ENCODE measurements at places on chromosomes 16 and 17.

DNA sequence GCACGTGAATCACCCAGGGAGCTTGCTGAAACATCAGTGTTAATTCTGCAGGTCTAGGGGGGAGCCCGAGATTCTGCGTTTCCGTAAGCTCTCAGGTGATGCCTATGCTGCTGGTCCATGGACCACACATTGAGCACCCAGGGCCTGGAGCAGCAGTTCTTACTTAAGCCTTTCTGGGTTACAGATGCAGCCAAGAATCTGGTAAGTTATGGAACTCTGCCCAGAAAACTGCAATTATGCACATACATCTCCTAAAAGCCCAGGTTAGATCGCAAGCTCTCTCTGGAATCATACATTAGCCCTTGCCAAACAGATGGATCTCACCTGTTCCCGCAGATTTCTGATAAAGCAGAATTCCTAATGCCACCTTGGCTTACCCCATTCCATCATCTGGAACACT, 265.9 kb upstream of the SALL1 start:
- no peak for DNase-seq

- no peak for DNase-seq
Observed at GRCh38 chr17:72860778-72861177, 231.7 kb downstream of the SLC39A11 start.

GRCh38 chr17:76572201-76572910, 13.3 kb downstream of the ST6GALNAC2 start:
- no peak for DNase-seq

- no peak for DNase-seq
Observed at GRCh38 chr17:74196541-74197317, 6.7 kb upstream of the RPL38 start.

DNA sequence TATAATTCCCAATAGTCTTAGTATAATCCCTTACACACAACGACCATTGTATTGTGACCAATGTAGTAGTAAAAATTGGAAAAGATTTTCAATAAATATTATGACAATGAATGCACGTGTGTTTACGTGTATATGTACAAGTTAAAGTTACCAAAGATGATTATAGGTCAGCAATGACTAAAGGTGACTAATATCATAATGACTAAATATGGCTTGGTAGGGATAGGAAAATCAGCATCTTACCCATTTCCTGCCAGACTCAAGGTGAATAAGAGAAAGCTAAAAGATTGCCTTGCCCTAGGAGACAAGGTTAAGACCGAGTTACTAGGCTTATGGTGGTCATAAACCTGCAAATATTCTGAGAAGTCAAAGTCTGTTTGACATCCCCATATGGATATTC, 34.4 kb downstream of the CPD start:
- no peak for DNase-seq

GRCh38 chr16:73062001-73062616, 14.2 kb upstream of the ZFHX3 start:
- no peak for DNase-seq

GRCh38 chr17:6286233-6286632, 148.7 kb downstream of the AIPL1 start:
- DNase-seq, result no peak

DNA sequence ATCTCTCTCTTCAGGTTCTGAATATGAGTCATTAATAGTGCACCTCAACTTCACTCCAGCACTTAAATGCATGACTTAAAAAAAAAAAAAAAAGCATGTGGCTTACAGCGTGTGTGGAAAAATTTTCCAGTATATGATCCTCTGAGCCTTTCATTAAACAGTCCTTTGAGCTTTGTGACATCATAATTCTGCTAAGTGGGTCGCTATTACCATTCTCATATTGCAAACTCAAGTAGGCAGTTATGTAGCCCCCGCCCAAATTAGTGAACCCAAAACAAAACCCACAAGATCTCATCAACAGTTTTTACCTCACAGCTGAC, 672 bp downstream of the CMTR2 start:
- DNase-seq, result no peak

GRCh38 chr16:48054881-48055601, 100.8 kb downstream of the ABCC12 start:
- DNase-seq, result peak; percentile 36

DNA sequence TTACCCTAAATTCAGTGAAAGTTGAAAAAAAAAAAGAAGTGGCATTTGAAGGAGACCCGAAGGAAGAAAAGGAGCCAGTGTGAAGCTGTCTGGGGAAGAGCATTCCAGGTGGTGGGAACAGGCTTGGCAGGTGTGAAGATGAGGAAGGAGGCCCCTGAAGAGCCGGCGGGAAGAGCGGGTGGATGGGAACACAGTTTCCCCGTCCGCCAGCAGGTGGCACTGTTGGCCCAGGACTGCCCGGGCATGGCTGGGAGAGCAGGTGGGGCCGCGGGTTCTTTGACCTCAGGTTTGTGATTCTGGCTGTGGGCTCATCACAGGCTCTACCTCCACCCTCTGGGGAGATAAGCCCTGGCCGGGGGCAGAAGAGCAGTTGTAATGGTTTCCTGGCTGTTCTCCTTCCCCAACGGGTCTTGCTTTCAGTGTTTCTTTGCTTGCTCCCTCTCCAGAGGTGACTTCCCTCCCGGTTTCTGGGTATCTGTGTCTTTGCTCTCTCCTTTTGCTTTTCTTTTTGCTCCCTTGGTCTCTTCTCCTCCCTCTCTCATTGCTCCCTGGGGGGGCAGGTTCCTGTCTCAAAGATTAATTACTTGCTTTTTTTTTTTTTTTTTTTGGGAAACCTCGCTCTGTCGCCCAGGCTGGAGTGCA, 32.3 kb downstream of the RAP1GAP2 start:
- DNase-seq, result no peak

DNA sequence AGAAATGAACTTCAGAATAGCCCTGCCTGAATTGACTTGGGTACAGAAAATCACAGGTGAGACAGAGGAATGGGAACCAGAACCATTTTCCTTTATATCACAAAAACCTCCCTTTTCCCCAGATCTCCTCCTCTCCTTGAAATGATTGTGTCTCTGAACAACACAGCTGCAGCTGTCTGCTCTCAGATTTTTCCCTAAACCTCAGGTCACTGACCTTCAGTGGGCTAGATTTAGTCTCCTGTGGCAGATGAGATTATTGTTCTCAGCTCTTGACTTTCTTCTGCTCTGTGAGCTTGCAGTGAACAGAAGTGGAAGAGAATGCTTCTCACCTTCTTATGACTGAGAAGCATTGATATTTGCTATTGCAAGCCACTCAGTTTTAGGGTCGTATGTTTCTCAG, 92.3 kb upstream of the FAM20A start:
- no peak for DNase-seq

DNA sequence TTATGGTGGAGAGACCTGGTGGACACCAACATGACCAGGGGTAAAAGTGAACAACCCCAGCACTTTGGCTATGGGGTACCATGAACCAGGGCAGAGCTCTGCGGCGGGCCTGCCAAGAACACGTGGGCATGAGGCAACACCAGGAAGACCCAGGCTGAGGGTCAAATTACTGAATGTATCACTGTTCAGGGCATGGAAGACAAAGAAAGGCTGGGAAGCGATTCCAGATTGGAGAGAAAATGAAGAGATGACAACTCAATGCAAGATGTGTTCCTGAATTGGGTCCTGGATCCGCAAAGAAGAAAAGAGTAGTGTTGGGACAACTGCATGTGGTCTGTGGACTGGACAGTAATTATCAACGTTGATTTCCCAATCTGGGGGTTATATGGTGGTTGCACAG, 19.8 kb downstream of the SPHK1 start:
- DNase-seq, result no peak

GRCh38 chr16:1028056-1028455, 44.5 kb upstream of the SSTR5 start:
- no peak for DNase-seq

DNA sequence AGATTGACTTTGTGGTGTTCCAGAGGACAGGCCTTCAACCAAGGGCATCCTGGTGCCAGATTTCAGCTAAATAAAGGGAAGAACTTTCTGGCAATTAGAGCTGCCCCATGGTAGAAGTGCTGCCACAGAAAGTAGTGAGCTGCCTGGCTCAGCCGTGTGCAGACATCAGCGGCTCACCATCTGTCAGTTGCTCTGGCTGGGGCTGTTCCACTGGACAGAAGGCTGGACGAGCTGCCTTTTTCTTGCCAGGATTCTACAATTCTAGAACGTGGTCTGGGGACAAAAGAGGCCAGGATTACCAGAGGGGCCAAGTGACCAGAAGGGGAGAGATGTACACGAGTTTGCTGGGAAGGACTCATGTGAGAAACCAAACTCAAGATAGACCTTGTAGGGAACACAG, 107.0 kb upstream of the RPL38 start:
- DNase-seq, result no peak

DNA sequence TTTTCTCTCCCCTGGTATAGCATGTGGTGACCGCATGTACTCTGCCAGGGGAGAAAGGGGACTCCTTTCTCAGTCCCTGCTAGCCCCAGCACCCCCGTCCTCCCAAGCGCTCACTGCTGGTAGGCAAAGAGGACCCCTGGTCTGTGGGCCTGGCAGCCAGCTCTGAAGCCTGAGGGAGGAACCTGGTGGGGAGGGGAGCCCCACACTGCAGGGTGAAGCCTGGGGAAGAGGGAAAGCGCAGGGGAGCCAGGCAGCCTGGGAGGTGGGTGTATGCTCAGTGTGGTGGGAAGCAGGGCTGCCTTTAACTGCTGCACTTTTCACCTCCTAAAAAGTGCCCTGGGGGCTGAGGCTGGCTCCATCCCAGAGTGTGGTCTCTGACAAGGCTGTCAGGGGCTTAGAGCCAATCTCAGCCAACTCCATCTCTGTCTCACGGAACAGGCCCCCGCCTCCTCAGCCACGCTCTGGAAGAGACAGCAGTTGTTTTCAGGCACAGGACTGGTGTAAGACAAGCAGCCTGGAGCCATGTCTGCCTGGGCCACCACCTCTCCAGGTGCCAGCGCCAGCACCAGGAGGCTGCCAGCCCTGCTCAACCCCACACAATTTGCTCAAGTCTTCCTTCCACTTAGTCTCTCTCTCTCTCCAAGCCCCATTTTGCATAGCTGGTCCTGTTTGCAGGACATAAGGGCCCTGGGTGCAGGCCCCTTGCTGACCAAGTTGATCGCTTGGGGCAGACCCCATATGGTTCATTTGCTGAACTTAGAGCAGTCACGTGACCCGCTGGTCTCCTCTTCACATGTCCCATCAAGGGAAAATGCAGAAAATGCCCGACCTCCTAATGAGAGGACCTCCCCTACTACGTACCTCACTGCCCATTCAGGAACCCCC, 14.7 kb upstream of the TBX2 start:
- DNase-seq, result no peak

DNA sequence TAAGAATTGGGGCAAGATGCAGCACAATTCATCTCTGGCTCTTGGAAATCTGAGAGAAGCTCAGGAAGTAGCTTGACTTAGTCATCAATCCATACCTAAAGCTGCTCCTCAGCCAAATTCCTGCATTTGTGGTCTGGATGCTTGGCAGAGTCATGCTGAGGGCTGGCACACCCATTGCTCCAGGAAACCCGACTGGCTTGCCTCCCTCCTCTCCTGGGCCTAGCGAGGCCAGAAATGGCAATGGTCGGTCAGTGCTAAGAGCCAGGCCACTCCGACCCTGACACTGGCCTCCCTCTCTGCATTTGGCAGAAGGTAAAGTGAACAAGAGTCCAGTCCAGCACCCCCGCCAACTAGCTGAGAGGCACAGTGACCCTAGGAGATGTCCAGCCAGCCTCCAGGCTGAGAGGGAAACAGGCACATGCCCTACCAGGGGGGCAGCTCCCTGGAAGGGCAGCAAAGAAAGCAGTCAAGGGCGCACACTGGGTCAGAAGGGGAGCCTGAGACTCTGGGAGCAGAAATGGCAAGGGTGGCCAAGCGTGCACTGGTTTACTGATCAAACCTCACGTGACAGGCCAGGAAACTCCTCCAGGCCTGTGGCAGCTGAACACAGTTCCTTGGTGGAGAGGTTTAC, 10.0 kb downstream of the POLDIP2 start:
- DNase-seq, result no peak

DNA sequence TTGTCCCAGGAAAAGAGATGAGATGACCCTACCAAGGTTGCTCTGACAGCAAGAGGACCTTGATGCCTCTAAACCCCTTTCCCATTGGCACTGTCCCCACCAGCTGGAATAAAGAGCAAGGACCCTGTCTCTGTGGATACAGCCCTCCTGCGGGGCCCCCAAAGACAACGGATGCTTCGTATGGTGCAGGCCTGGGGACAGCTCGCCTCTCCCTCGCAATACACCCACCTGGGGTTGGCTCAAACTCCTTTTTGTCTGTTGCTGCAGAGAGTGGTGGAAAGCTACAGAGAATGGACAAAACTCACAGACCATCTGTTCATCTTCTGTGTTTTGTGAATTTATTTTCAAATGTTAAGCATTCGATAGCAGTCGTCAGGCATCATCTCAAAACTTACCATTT, 27.6 kb upstream of the CACNG3 start:
- no peak for DNase-seq

- DNase-seq, result no peak
Observed at GRCh38 chr16:49343291-49343690, 30.3 kb upstream of the C16orf78 start.

DNA sequence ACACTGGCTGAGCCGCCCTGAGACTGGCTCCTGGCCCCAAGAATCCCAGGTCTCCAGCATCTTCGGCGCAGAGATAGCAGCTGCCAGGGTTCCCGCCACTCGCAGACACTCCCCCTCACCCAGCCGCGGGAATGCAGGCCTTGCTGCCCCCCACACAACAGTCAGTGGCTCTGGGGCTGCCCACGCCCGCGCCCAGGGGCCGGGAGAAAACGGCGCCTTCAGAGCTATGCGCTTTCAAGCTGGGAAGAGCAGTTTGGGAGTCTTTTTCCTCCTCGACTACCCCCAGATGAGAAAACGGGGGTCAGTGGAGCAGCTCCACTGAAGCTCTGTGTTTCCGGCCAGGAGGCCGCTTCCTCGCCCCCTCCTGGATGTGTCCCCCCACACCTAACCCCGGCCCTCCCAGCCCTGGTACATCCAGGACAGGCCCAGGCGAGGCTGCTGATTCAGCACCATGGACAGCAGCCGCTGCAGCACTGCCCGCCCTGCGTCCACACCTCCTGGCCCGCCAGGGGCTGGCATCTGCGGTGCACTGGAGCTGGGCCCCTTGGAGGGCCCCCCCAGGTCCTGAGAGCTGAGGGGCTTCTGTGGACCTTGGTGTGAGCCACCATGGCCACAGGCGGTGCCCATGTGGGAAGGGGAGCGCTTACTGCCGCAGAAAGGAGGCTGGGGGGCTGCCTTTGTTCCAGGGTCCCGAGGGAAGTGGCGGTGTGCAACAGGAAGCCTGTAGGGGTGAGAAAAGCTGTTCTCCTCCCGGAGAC, 35.7 kb downstream of the CACNA1H start:
- DNase-seq, result no peak

DNA sequence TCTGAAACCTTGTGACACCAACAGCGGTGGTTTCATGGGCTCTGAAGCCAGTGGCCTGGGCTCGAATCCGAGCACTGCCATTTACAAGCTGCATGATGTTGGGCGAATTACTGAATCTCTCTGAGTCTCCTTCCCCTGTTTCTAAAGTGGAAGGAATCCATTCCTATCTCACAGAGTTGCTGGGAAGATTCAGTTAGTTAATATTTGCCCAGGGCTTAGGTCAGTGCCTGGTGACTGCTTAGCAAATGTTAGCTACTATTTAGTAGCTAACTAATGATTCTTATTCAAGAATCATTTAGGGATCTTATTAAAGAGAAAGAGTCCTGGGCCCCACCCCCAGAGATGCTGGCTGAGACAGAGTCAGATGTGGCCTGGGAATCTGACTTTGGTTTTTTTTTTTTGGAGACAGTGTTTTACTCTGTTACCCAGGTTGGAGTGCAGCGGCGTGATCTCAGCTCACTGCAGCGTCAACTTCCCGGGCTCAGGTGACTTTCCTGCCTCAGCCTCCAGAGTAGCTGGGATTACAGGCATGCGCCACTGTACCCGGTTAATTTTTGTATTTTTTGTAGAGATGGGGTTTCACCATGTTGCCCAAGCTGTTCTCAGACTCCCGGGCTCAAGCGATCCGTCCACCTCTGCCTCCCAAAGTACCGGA, 33.6 kb upstream of the RAI1 start:
- no peak for DNase-seq

All from NCI-H1417 treated with DMSO at 0.1 percent for 48 hours (cell line).